Activated CD4-positive, alpha-beta T cell treated with anti-CD3 and anti-CD28 coated beads, Interleukin-2, amount 50 U/mL, for 24 hours (primary cell): ENCODE measurements at places on chromosomes 3 and 15.

DNA sequence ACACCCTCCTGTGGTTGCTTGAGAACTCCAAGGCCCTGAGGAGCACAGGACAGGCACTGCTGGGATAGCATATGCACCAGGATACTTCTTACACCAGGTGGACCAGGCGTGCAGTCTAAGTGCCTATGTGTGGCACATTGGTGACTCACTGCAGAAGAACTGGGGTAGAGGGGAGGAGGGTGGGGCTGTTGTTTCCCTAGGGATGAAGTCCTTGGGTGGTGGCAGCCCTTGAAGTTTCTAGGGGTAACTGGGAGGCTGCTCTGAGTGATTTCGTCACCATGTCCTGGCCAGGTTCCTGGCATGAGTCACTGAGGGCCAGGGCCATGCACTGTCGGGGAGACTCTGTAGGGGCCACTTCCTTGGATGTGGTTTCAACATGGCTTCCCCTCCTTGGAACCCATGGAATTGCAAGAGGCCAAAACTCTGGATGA is 15.9 kb downstream of the MYZAP start:
- DNase-seq = no peak

DNA sequence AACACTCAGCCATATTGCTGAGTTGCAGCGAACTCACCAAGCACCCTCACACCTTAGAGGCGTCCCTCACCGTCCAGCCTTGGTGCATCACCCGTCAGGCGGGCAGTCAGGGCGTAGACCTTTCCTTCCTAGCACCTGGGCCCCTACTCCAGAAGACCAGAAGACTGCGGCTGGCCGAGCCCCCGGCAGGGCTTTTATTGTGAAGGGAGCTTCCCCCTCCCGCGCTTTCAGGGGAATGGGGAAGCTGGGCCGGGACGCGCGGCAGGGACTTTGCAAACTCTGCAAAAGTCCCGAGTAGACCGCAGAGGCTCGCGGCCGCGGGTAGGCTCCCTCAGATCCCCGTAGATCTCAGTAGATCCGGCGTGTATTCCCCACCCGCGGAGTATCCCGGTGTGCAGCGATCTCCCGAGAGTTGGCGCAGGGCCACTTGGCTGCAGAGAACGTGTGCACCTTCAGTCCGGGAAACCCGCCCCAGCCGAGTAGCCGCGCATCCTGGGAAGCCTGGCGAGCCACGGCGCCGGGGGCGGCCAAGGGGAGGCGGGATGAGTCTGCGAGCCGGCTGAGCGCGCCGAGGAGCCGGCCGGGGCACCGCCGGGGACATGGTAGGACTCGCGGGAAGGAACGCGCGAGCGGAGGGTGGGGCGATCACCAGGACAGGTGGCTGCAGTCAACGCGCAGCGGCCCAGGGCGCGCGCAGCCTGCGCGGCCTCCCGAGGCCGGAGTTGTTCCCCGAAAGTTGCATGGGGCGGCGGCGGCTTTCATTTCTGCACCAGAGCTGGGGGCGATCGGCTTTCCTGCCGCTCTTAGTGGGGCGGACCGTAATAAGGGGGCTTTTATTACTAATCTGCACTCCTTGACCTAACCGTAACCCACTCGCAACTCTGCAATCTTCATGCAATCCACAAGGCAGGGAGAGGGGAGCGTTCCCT is at the start of gene GASK1A:
Gene GASK1A, plus strand, starts transcription at position 268 of the 929 bp plus-strand sequence. Its CDS starts 332 bp downstream, at position 600.
- DNase-seq = no peak

DNA sequence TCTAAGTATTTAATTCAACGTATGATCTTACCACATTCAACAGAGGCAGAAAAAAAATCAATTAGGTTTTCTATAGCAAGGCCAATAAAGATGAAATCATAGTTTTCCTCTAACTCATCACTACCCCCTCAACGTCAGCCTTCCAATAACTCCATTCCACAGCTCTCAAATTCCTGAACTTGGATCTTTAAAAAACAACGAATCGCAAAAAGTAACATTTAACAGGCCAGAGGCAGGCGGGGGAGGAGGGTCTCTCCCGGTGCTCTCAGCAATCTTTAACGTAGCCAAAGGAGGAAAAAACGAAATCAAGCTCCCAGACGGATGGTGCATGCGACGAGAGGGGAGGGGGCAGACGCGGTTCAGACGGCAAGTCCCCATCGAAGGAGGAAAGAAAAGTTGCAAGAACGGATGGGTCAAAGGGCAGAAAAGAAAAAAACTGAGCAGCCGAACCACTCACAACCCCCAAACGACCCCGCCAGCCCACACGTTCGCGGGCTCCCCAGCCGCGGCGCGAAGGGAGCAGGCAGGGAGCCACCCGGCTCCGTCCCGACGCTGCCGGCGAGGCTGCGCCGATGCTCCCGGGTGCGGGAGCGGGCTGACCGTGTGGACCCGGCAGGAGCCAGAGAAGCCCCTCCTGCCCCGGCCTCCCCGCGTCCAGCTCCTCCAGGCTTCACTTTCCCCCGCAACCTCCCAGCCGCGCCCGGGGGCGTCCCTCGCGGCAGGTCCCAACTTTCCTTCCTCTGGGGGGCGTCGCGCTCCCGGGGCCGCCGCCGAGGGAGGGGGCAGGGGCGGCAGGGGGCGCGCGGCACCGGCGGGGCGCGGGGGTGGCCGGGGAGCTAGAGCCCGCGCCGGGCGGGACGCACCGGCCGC is 703 bp downstream of the PEAK1 start:
- DNase-seq = peak; percentile 16

GRCh38 chr3:14139771-14140170 is 14.9 kb downstream of the TMEM43 start:
- no peak for DNase-seq

- no peak for DNase-seq
Measured at GRCh38 chr3:33196538-33196937, 22.1 kb downstream of the SUSD5 start.

GRCh38 chr3:76500746-76501275 is 539.1 kb upstream of the ROBO2 start:
- no peak for DNase-seq

DNA sequence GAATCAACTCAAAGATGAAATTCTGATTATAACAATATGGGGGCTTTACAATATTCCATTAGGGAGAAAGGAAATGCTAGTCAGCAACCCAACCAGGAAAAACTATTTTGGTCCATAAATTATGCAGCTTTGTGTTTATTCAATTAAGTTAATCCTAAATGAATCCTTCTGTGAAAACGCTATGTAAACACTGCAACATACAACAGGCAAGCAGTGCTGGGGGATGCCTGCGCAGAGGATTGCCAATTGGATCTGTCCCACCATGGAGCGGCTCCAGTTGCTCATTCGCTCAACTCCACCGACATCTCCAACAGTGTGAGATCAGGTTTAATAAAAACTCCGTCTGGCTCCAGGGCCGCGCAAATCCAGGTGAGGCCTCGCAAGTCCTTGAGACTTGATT is 290.5 kb upstream of the VEPH1 start:
- no peak for DNase-seq

GRCh38 chr15:82305621-82306048 is 43.0 kb downstream of the SAXO2 start:
- DNase-seq = no peak

- no peak for DNase-seq
Measured at GRCh38 chr3:12893852-12894251, 52.5 kb upstream of the RPL32 start.

DNA sequence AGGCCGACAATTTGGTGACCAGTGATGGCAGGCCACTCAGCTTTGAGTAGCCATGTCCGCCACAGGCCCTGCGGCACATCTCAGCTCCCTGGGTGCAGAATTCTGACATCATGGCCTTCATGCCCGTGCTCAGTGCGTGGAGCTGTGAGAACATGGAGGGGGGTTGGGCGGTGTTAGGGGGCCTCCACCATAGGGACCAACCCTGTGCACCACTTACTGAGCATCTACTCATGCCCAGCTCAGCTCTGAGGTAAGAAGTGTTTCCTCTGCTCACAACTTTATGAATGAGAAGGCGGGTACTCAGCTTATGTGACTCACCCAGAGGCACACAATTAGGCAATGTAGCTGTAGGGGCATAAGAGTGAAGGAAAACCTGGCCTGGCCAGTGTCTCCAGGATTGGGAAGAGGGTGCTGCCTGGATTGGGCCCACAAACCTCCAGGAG is 10.5 kb downstream of the ACOX2 start:
- no peak for DNase-seq

- no peak for DNase-seq
Measured at GRCh38 chr3:98777801-98778220, 14.7 kb downstream of the ST3GAL6 start.

DNA sequence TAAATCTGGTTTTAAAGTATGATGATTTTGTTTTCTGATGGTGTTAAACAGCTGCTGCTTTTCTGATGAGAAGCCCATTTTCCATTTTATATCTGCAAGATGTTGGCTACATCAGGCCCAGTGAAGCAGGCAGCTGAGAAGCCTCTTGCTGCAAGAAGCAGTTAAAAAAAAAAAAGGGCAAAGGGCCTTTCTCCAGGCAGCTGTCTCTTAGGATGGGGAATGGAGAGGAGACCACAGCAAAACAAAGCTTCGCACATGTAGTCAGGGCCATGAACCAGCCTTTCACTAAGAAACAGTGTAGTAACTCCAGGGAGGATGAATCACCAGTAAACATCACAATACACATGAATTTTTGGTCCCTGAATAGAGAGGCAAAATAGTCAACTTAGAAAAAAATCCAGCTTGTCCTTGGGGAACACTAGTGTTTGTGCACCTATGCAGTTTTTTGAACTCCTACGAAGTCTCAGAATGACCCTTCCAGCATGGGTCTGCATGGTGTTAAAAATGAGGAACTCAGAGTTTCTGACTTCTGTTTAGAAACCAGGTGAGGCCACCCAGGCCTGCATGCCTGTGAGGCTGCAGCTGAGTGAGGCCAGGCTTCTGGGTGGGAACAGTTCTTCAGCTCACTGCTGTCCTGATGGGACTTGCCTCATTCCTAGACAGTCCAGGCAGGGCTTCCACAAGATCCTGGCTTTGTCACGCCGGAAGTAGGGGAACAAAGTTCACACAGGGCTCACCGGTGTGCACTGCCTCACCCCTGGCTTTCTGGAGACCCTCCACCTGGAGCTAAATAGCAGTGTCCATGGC is 518.7 kb downstream of the MCTP2 start:
- DNase-seq = no peak

- DNase-seq = no peak
Measured at GRCh38 chr3:183577346-183577745, 21.8 kb upstream of the KLHL6 start.

DNA sequence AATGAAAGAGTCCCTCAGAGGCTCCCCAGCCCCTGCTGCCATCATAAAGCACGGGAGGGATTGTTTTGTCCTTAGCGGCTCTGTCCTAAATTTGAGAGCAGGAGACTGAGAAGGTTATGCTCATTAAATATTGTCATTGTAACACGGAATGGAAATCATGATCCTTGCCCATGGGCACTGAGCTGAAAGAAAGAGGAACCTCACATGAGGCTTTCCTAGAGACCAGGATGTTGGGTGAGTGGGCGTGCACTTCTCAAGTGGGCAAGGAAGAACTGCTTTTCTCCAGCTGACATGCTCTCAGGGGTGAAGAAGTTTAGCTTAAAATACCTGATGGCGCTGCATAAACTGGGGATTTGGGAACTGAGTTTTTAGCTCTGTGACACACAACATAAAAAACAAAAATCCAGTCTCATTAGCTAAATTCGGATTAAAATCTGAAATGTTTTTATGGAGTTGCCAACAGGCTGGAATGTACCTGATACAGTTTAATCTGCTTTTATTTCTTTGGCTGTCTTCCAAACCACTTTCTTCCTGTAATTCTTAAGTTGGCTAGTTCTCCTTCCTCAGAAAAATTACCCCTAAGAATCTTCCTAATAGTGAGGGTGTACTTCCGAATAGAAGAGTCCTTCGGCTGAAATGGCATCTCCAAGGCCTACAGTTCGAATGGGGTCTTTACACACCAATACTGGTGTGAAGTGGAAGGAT is 31.7 kb downstream of the ADPGK start:
- no peak for DNase-seq

- no peak for DNase-seq
Measured at GRCh38 chr15:91975241-91975978, 121.9 kb downstream of the SLCO3A1 start.

GRCh38 chr3:50100956-50101845 is 12.5 kb downstream of the RBM5 start:
- no peak for DNase-seq
